Fibroblast of gingiva (primary cell): ENCODE measurements at places on chromosomes 7 and 10.

DNA sequence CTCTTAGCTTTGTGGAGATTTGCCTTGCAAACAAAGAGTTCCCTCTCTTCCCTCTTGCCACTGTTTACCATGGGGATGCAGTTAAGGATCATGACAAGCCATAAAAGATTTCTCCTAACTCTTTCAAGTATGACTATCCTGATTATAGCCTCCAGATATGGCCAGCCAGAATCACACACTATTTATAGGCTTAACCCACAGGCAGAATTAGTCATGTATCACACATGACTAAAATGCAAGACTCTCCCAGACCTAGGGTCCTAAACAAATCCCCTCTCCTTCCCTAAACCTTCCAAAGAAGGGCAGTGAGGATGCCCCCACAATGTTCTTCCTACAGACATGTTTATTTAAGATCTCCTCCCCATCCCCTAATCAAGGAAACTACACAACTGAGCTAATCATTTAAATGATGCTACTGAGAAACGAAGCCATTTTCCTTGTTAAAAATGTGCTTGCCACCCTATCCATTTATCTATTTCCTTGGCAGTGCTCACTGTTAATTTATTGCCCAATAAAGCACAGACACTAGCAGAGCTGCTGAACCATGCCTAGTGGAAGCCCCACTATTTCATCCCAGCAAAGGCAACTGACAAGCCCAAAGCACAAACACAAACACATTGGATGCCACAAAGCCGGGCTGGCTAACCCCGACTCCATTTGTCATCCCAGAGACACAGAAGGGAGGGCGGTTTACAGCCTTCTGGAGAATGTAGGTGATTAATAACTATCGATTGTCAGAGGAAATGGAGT lies 363.4 kb downstream of the KCNMA1 start:
- peak; percentile 41 for DNase-seq

GRCh38 chr10:62244785-62245467 lies 23.7 kb downstream of the RTKN2 start:
- peak; percentile 69 for DNase-seq

GRCh38 chr10:73931767-73932619 lies 21.1 kb downstream of the PLAU start:
- DNase-seq: no peak

DNA sequence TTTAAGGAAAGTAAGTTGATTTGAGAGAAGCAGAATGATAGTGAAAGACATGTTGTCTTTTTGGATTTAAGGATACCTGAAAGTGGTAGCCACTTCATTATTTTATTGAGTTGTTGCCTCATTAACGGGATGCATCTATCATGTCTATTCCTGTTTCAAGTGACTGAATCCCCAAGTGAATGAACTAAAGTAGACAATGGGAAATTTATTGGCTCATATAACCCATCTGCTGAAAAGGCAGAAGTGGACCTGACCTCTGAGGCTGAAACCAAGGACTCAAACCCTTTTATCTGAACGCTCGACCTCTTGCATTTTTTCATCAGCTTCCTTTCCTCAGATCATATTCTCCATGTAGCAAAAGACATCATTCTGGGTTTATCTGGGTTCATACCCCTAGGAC lies 465.6 kb upstream of the LRRN3 start:
- DNase-seq: no peak

GRCh38 chr7:157480371-157481050 lies 143.7 kb downstream of the DNAJB6 start:
- no peak for DNase-seq

GRCh38 chr7:132959891-132960290 lies 122.0 kb downstream of the CHCHD3 start:
- no peak for DNase-seq

DNA sequence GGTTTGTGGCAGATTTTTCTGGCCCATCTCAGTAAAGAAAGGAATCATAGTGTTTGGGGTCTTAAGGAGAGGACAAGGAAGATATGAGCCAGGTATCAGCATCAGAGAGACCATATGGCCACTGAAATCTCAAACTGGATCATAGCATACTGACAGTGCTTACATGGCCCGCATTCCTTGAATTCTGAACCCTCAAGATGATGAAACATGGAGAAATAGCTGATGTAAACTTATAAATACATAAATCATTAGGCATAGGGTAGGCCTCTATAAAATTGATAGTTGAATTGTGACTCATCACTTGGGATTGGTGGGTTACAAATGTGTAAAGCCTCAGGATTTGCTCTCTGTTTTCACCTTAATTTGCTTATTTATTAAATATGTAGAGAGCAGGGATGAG lies 688.5 kb downstream of the CNTNAP2 start:
- DNase-seq: no peak

DNA sequence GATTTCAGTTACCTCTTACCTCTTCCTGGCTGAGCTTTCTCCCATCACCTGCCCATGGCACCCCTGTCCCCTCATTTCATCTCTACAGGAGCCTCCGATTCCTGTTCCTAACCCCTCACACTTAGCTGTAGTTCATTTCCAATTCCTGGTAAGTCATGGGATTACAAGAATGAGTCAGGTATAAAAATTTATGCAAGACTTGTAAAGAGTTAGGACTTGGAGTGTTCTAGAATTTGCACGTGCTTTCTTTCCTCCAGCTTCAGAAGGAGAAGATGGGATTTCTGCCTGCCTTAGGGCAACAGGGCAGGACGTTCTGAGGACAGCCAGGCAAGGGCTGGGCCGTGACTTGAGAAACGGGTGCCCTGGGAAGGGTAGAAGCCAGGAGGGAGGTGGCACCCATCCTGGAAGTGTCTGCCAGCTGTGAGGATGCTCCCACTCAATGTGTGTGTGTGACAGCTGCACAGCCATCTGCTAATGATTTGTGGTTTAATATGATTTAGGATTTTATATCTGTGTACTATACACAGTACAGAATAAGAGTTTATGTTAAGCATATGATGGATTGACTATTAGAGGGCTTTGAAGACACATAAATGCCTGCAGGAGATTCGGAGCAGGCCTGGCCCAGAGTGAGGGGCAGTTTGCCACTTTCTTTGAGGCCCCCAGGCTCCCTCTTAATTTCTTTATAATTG lies 81.5 kb upstream of the VIPR2 start:
- no peak for DNase-seq

GRCh38 chr7:127256041-127256725 lies 3.4 kb upstream of the GRM8 start:
- no peak for DNase-seq

GRCh38 chr7:141573511-141573910 lies 22.3 kb downstream of the AGK start:
- no peak for DNase-seq

DNA sequence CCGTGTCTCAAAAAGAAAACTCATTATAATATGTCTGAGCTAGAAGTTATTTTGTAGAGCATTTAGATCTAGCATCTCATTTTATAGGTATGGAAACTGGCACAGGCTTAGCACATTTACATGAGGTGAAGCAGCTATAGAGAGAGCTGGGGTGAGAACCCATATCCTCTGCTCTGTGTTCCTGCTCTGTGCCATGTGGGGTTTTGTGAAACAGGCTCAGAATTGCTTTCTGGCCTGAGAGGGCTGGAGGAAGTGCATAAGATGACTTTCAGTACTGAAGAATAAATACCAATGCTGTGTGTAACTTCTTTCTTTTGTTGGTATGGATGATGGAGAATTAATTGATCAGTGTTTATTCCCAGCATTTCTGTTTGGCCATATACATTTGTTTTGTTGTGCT lies 159.1 kb downstream of the LRRC4 start:
- no peak for DNase-seq

DNA sequence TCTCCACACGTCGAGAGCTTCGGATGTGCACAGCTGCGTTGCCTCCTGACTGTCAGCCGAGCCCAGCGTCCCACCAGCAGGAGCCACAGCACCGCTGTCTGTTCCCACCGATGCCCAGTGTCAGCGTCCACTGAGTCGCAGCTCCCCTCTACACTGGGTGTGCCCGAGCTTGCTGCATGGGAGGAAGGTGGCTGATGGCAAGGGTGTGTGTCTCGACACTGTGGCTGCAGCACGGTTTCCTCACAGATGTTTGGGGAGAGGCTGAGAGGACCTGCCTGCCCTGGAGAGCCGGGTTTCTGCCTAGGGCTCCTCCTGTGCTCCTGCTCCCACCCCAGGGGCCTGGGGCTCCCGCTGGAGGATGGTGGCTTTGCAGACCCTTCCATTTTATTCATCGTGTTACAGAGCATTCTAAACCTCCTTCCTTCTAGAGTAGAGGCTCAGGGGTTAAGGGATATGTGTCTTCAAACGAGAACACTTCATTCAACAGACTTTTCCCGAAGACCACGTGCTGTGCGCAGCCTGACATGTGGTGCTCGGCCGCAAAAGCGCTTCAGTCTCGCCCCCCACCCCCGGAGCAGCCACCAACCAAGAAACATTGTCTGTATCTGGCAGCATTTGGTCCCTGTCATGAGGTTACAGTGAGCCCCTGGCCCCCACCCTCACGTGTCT lies 384.8 kb downstream of the DNAJB6 start:
- no peak for DNase-seq

DNA sequence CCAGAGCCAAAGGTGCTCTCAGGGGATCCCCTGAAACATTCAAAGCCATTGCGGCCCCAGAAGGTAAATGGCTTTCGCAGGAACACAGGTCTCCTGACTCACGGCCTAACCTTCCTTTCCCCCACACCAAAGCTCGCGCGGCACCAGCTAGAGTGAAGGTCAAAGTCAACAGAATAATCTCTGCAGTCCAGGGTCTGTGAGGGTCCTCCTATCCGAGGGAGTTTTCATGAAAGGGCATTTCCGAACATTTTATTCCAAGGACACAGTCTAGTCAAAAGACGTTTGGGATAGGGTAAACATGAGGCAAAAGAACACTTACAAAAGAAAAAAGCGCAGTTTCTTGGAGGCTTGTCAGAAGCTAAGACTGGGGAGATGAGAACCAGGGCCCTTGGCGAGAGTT lies 559 bp upstream of the STEAP2 start:
- no peak for DNase-seq

DNA sequence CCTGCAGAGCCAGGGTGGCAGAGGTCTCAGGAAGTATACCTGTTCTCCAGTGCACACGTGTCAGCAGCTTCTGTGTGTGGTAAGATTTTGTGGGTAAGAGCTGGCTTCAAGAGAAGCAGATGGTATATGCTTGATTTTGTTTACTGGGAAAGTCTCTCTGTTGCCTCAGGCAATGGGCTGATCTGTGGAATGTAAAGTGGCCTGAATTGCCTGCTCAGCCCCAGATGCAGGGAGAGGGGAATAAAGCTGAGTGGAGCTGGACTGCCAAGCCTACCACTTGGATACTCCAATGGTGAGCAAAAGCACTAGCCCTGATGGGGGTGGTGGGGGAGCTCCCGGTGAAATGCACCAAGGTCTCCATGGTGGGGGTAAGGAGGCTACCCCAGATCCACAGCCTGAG lies 156.1 kb downstream of the WDR11 start:
- DNase-seq: no peak

GRCh38 chr10:76695069-76695468 lies 942.5 kb downstream of the KCNMA1 start:
- DNase-seq: peak; percentile 39

DNA sequence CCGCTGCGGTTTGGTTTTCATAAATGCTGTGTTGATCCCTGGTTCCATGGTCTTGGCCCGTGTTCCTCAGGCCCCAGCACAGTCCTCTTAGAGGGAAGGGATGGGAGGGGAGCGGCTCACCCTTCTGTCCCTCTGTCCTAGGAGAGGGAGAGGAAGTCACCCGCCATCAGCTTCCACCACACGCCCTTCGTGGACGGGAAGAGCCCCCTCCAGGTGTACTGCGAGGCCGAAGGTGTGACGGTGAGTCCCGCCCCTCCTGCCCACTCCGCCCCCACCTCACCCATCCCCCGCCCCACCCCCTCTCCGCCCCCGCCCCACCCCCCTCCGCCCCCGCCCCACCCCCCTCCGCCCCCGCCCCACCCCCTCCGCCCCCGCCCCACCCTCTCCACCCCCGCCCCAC lies 37.5 kb upstream of the DPYSL4 start:
- DNase-seq: no peak

DNA sequence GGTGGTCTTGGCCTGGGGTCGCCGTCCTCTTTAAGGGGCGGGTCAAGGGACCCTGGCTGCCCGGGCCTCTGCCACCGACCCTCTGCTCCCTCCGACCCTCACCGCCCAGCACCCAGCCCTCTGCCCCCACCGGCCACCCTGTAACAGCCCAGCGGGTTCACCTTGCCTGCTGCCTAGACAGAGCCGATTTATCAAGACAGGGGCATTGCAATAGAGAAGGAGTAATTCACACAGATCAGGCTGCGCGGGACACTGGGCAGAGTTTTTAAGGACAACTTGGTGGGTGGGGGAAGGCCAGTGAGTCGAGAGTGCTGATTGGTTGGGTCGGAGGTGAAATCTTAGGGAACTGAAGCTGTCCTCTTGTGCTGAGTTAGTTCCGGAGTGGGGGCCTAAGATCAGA lies 779 bp upstream of the ADCK2 start:
- no peak for DNase-seq

DNA sequence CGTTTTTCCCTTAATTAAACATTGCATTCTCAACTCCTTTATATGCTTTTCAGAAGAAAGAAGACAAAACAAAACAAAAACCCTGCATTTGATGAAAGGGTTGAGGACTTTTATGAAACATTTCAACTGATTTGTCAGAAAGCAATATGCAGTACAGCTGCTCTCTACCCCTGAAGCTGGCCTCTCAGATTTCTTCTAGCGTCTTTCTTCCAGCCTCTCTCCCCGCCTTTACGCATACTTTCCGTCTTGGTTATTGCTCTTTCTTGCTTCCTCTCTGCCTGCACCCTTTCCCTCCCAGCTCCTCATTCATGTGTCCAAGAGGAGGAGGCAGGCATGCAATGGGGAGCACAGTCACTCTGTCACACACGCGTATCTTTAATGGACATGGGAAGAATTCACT lies 91.0 kb upstream of the COL1A2 start:
- DNase-seq: peak; percentile 84
